ENCODE measurements at places on chromosomes 1 and 21.

DNA sequence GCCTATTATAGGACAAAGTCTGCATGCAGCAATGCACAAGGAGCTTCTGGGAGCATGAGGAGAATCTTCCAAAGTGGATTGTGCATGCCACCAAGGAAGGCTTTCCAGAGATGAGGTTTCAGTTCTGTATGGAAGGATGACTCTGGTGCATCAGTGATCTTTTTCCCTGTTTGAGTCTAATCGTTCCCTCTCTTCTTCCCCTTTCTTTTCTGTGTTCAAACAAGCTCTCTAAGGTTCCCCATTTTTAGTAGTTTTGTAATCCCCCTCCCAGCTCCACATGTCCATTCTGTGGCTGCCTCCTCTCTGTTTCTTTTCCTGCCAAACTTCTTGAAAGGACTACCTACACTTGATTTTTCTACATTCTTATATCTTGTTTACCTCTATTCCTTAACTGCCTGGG, 43.3 kb upstream of the USP25 start:
- DNase-seq = no peak

DNA sequence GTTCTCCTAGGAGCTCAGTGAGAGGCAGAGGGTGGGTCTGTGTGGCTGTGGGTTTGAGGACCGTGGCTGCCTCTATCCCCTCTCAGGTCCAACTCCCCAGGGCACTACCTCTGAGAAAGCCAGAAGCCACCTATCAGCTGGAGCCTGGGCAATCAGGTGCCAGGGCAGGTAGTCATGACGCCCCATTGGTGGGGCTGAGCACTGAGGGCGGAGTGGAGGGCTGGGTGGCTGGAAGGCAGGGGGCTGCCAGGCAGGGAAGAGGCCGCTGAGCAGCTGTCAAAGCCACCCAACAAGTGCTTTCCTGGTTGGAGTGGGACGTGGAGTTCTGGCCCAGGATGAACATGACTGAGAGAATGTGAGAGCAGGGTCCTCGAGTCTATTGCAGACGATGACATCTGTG, 164.9 kb upstream of the AJAP1 start:
- no peak for DNase-seq

DNA sequence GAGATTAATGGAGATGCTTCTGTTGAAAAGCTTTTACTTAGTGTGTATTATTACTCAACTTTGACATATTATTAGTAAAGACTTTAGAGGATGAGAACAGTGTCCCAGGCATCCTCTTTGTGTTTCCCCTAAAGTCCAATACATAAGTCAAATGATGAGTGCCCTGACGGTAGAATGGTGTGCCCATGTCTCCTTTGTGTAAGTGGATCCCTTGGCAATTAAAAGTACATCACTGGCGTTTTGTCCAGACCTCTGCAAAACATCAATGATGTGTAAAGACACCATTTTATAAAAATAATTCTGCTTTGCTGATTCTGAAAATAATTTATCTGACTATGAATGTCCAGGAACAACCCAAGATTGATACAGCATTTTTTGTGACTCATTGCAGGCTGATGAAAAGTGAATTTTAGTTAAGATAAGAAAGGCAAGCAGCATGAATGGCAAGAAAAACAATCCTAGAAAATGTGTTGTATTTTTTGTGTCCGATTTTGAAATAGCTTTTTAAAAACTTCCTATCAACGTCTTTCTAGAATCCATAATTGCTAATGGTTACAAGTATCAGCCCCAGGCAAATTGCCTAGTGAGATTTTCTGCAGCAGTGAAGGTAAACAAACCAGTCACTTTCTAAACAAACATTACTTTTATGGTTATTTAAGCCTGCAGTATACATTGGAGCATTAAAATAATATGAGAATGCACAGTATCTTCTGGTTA, 251.5 kb downstream of the PTPRC start:
- DNase-seq = no peak

GRCh38 chr1:64543831-64544230, 73.9 kb downstream of the CACHD1 start:
- DNase-seq = no peak

DNA sequence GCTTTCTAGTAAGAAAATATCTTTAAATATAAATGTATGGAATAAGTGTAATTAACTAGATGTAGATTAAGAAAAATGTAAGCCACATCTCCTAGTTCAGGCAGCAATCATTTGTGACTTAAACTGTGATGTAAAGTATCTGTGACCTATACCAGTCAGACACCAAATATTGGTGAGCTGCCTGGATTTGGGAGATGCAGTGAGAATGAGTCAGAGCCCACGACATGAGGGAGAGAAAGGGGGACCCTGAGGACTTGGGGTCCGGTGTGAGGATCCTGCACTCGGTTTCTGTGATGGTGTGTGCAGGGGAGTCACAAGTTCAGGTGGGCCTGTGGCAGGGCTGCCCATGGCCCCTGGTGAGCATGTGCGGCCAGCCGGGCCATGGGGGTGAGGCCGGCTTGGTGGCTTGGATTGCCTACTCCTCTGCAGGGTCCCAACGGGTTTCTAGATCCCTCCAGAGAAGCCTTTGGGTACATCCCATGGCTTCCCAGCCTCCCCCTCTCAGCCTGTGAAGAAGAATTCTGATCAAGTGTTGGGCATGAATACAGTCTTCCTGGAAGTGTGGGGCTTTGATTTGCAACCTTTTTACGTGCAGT, 19.0 kb upstream of the ABCG1 start:
- no peak for DNase-seq

- DNase-seq = no peak
These were observed 13.9 kb upstream of the RHOU start for GRCh38 chr1:228721407-228721806.
